ENCODE measurements at places on chromosomes 7 and 10.

DNA sequence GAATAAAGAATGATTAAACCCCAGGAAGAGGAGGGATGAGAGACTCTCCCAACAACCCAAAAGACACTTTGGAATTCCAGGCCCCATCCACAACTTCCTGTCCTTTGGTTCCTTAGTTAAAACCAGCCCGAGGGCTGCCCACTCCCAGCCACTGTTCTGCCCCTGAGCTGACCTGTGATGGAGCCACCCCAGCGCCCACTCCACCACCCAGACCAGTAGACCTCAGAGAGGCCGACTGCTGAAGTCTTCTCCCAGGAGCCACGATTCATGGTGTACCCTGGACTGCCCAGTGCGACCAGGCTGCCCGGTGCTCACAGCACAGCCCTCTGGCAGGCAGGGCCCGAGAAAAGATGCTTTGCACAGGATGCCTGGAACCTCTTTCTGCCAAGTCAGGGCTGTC is 6.7 kb downstream of the VSTM4 start:
- DNase-seq: no peak

DNA sequence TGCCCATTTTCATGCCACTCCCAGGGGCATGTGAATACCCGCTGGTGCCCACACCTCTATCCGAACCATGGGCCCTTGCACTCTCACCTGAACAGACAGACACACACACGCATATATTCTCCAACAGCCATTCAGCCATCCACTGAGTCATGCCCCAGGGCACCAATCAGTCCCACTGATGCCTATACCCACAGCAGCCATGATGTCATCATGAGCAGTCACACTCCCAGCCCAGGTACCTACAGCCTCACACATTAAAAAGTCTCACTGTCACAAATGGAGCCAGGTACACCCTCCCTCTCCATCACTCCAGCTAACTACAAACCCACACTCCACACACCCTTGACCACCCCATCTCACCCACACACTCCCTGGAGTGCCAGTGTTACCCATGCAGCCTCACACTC is 12.2 kb downstream of the VSIR start:
- no peak for DNase-seq

- DNase-seq: no peak
Observed at GRCh38 chr10:60728056-60728455, 50.2 kb upstream of the CDK1 start.

DNA sequence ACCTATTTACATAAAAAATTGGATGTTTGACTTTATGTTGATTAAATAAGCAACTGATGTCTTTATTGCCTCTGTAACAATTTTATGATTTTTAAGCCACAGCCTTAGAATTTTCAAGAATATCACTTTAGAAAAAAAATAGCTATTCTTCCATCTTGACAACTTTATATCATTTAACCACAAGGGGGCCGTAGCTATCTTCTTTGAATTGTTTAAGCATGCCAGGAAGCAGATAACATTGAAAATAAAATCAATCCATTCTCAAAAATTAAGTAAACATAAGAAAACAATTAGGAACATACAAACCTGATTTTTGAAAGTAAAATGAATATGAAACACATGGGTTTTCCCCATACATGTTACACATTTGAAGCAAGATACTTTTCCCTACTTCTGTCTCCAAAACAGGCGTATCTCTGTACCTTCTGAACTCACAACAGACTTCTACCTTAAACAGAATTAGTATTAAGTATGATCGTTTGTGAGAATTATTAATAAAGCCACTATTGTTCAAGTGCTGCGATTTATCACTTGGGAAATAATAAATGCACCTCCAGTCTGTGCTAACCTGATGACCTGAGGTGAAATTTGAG is 209.0 kb downstream of the CACNA2D1 start:
- DNase-seq: no peak

GRCh38 chr10:114030140-114030539 is 13.5 kb upstream of the ADRB1 start:
- DNase-seq: no peak

GRCh38 chr7:24578052-24578451 is 4.8 kb downstream of the PALS2 start:
- DNase-seq: no peak

- no peak for DNase-seq
Observed at GRCh38 chr7:152103066-152103465, 77.6 kb downstream of the GALNT11 start.
